ENCODE measurements at places on chromosomes 3 and 15.

GRCh38 chr3:121477589-121477988, 68.2 kb downstream of the POLQ start:
- no peak overlapping the region for H3K4me3 ChIP-seq
- H3K4me1 ChIP-seq = no peaks in the 10 kb centered on the region
- peak; percentile 30 for DNase-seq
- no peaks in the 10 kb centered on the region for H3K27me3 ChIP-seq
- peaks cover 3% of the 10 kb centered on the region for H3K36me3 ChIP-seq
- H3K27ac ChIP-seq = no peak overlapping the region

- no peak for DNase-seq
- no peaks in the 10 kb centered on the region for H3K27me3 ChIP-seq
- H3K27ac ChIP-seq = no peak overlapping the region
- no peak overlapping the region for H3K4me3 ChIP-seq
- no peaks in the 10 kb centered on the region for H3K36me3 ChIP-seq
Observed at GRCh38 chr15:100762913-100763834, 116.5 kb upstream of the ALDH1A3 start.

DNA sequence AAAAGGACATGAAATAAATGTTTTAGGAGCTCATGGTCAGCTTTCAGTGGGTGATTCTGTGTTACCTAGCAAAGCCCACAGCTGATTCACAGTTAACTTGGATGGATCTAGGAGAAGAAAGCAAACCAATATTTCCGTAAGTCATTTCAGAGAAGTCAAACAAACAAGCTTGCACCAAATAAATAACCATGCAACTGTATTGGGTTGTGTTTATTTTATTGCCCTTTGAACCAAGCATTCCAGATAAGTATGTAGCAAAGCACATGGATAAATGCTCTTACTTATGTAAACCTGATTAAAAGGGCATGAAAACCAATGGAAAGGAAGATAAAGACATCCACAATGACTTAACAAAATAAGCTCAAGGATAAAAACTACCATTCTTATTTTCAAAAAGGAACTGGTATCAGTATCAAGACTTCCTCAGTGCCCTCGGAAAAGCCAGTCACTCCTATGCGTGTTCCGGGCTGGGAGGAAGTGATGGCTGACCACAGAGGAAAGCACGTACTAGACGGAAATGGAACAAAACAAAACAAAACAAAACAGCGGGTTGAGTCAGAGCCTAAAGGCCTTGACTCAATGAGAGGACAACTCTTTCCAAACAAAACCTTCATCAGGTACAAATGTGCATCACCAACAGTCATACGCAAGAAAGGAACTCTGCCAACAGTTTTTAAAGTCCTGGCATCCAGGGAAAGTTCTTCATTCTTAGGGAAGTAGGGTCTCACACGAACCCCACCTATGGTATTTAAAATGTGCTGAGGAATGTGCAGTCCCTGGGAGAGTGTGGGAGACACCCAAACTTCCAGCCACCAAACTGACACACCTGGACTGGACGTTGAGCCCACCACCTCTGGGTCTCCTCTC, 103.3 kb downstream of the SNRK start:
- H3K27ac ChIP-seq = no peak overlapping the region
- no peak overlapping the region for H3K4me3 ChIP-seq
- H3K4me1 ChIP-seq = peaks cover 6% of the 10 kb centered on the region
- DNase-seq = no peak

DNA sequence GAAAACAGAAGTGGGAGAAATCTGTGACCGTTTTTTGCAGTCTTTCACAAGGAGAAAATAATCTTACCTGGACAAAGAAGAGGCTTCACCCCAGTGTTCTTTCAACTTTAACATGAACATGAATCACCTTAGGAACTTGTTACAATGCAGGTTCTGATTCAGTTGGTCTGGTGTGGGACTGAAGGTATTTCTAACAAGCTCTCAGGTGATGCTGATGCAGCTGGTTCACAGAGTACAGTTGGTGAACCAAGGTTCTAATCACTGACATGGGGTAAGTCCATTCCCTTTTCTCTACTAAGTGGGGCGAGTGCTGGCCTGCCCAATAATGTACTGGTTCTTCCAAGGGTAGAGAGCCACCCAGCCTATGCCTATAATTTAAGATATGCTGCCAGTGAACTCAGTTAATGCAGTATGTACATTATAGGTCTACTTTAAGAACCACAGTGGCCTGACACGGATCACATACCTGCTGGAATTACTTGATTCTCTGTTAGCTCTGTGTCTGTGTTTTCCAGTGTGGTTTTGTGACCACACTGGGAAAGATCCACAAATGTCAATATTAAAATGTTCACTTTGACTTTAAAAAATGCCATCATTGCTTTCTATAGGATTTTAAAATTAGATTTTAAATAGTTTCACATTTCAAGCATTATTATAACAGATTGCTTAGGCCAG, 304.1 kb downstream of the ZNF621 start:
- H3K4me3 ChIP-seq = no peak overlapping the region
- H3K4me1 ChIP-seq = no peaks in the 10 kb centered on the region
- H3K27me3 ChIP-seq = no peaks in the 10 kb centered on the region
- H3K27ac ChIP-seq = no peak overlapping the region
- no peaks in the 10 kb centered on the region for H3K36me3 ChIP-seq
- DNase-seq = no peak

GRCh38 chr3:31777887-31778286, 203.2 kb downstream of the OSBPL10 start:
- H3K4me3 ChIP-seq = no peak overlapping the region
- no peaks in the 10 kb centered on the region for H3K36me3 ChIP-seq
- no peak for DNase-seq
- peaks cover 4% of the 10 kb centered on the region for H3K4me1 ChIP-seq
- no peak overlapping the region for H3K27ac ChIP-seq

- H3K4me1 ChIP-seq = no peaks in the 10 kb centered on the region
Observed at GRCh38 chr3:30162579-30162978, 443.8 kb upstream of the TGFBR2 start.

GRCh38 chr15:66452420-66452819, 45.1 kb downstream of the SNAPC5 start:
- no peaks in the 10 kb centered on the region for H3K27me3 ChIP-seq
- no peaks in the 10 kb centered on the region for H3K4me1 ChIP-seq
- H3K36me3 ChIP-seq = no peaks in the 10 kb centered on the region

DNA sequence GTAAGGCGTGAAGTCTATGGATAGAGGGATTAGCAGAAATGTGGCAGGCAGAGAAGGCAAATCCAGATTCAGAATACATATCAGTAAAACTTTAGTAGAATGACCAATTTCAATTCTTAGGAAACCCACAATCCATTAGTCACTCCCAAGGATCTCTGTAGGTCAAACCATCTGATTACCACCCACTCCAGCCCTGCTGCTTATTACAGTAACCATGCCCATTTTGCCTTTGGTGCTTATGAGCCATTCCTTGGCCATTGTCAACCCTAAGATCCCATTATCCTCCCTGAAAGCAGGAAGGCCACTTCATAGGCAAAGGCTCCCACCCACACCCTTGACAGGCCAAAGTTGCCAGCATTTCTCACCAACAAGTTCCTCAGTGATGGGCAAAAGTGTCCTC, 5.1 kb upstream of the KLHL40 start:
- H3K4me1 ChIP-seq = no peaks in the 10 kb centered on the region
- no peak overlapping the region for H3K4me3 ChIP-seq
- H3K27ac ChIP-seq = no peak overlapping the region
- no peaks in the 10 kb centered on the region for H3K36me3 ChIP-seq
- DNase-seq = no peak

Measured in mesendoderm (in vitro differentiated cells).